ENCODE measurements at places on chromosomes 1 and 21.

GRCh38 chr1:75550559-75550958 lies 60.4 kb downstream of the SLC44A5 start:
- no peak for DNase-seq

- DNase-seq = peak; percentile 45
Observed at GRCh38 chr21:43369124-43369523, 57.8 kb downstream of the SIK1 start.

- DNase-seq = no peak
Observed at GRCh38 chr1:225662155-225662554, 9.2 kb upstream of the ENAH start.

- DNase-seq = no peak
Observed at GRCh38 chr1:219958875-219959417, 30.6 kb upstream of the SLC30A10 start.

DNA sequence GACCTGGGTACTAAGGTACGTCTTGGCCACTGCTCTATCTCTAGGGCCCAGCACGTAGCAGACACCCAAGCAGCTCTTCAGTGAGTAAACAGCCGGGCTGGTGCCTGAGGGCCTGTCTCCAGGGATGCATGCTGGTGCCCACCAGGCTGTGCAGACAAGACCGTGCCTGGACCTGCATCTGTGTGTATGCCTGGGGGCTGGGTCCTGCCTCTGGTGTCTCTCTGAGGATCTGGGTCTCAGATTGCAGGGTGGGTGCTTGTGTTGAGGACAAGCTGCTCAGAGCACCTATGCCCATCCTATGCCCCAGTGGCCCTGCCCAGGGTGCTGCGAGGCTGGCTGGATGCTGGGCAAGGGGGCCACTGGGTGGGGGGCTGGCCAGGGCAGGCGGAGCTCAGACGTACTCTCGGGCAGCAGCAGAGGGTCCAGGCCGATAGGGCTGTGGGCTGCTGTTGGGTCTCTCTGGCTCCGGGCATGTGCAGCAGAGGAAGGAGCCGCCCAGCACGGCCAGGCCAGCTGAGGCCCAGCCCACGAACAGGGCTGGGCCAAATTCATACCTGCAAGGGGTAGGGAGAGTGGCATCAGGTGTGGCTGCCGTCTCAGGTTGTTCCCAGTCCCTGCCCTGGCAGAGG lies 4.4 kb downstream of the CLDN19 start:
- peak; percentile 60 for DNase-seq

DNA sequence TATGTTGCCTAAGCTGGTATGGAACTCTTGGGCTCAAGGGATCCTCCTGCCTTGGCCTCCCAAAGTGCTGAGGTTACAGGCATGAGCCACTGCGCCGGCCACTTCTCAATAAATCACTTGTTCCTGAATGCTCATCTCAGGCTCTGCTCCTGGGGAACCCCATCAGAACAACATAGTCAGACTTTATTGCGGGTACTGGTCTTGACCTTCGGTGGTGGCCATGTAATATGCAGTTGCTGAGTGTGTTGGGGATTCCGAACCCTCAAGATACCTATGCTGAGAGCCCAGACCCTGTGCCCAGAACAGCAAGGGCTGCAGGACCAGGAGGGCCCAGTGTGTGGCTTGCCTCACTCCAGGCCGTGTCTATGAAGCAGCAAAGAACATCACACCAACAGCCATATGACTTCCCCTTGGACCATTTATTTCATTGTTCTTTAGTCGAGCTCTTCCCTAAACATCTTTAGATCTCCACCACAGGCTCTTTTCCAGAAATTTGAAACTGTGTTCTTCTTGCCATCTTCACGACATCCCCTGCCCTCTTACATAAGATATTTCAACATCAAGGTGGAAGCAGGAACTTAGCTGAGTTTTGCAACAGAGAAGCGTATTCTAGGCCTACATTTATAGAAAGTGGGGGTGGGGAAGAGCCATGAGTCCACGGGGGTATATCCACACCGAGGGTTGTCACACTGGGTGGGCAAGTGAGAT lies 12.7 kb upstream of the SDHB start:
- no peak for DNase-seq

GRCh38 chr1:233386336-233386735 lies 58.8 kb downstream of the MAP3K21 start:
- DNase-seq = no peak

GRCh38 chr1:6862906-6863305 lies 77.7 kb downstream of the CAMTA1 start:
- DNase-seq = no peak

GRCh38 chr1:207335695-207336363 lies 14.4 kb downstream of the CD55 start:
- DNase-seq = no peak

DNA sequence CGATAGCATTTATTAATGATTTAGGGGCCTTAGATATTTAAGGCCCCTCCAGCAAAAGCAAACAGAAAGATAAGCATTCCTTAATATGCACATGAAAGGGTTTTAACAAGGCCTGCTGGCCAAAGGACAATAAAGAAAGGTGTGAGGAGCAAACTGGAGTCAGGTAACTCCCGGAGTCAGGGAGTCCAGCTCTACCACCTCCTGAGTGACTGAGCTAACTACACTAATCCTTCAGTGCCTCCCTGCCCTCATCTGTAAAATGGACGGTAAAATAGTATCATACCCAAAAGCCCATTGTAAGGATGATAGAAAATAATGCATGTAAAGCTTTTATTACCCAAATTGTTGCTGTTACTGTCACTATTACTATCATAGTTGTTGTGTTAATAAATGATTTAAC lies 161.7 kb downstream of the SIPA1L2 start:
- DNase-seq = no peak

DNA sequence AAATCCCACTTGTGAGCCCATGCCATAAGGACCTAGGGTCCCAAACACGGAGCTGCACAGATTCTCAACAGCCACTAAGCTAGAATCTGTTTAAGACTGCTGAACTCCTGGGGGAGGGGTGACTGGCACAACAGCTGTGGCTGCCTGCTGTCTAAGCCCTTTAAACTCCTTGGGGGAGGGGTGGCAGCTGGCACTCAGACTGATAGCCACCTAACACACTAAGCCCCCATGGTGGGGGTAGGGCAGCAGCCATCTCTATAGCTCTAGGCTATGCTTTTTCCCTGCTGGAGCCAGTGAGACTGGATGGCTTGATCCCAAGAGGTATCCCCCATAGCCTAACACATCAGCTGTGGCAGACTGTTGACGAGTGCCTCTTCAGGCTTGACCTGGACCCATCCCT lies 73.3 kb upstream of the FMO3 start:
- no peak for DNase-seq

- no peak for DNase-seq
Observed at GRCh38 chr1:14782741-14783591, 184.5 kb downstream of the KAZN start.

GRCh38 chr1:207049974-207050391 lies 1.0 kb downstream of the YOD1 start:
- DNase-seq = no peak

- peak; percentile 75 for DNase-seq
Observed at GRCh38 chr1:215710036-215710898, 143.2 kb downstream of the KCTD3 start.

DNA sequence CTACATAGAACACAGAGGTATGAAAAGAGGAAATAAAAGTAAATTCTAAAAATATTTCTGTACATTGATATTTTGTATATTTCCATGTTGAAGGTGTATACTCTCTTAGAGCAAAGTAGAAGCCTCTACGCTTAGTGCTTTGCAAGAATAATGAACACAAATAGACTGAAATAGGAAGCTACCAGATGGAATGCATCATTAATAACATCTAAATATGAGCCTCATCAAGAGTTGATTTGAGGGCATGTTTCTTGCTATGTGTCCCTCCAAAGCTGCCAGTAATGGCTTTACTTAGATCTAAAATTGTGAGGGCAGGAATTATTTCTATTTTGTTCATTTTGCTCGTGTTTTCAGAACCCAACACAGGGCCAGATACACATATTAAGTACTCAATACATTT lies 94.4 kb downstream of the KCNT2 start:
- peak; percentile 16 for DNase-seq

GRCh38 chr1:23869051-23869450 lies 961 bp upstream of the FUCA1 start:
- DNase-seq = no peak

DNA sequence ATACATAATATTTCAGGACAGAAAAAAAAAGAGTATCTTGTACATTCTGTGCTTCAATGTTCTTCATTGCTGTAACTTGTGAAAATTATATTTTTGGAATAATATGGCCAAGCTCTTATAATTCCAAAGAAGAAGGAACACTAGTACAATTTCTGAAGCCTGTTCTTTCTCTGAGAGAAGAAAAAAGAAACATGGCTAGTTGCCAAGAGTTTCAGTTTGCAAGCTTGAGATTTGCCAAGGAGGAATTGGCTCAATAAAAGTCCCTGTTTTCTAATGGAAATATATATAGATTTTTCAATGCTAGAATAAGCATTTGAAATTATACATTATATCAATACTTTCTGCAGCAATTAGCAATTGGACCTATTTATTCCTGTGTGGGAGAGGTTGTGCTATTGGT lies 285.2 kb upstream of the NEGR1 start:
- DNase-seq = no peak

- DNase-seq = peak; percentile 55
Observed at GRCh38 chr1:209106237-209106741, 477.2 kb upstream of the CAMK1G start.

- no peak for DNase-seq
Observed at GRCh38 chr1:237309595-237310118, 267.7 kb downstream of the RYR2 start.

DNA sequence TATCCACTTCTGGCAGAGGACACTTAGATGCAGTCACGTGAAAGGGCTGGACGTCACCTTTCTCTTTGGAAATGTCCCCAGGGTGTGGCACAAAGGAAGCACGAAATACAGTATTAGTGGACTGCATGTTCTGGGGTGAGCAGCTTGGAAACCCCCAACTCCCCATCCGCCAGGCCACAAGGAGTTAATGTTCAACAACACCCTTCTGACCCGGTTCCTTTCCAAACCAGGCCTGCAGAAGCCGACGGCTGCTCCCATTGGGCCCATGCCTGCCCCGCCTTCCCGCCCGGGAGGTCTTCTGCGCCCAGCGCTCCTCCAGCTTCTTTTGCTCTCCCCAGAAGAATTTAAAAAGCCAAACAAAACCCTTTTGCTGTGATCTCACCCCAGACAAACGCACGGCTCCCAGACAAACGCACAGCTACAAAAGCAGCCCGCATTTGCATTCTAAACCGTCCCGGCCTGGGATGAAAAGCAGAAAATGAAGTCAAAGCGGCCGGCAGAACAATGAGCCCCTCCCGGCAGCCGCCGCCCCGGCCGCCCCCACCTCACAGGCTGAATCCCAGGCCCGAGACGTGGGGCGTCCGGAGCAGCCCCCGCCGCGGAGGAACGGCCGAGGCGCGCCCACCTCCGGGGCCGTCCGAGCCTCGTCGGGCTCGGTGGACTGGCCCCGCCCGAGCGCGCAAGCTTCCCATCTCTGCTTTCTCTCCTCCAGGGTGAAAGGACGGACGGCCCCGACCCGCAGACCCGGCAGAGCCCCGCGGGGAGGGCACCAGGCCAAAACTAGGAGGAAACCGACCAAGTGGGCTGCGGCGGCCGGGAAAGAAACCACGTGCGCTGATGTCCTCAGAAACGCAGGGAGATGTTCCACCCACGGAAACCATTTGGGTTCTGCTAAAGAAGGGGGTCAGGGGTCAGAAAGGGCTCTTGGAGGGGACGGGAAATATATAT lies 101.9 kb downstream of the PLPP3 start:
- DNase-seq = no peak

- DNase-seq = no peak
Observed at GRCh38 chr1:67980028-67980427, 70.4 kb downstream of the DIRAS3 start.

- no peak for DNase-seq
Observed at GRCh38 chr1:228737601-228738041, 2.3 kb downstream of the RHOU start.

DNA sequence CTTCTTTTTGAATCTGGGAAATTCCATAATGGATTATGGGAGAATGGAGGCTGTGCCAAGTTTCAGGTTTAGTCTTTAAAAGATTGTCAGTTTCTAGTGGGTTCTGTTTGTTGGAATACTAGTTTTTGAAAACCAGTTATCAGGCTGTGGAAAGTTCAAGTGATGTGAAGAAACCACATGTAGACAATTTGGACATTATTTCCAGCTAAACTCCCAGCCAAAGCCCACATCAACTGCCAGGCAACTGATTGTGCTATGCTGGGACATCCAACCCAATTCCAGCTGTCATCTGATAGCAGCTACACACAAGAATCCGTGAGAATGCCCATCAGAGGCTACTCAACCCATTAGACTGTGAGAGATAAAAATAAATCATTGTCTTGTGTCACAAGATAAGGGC lies 546.1 kb upstream of the ADAMTS5 start:
- no peak for DNase-seq

- no peak for DNase-seq
Observed at GRCh38 chr1:242813490-242814091, 289.1 kb upstream of the PLD5 start.

DNA sequence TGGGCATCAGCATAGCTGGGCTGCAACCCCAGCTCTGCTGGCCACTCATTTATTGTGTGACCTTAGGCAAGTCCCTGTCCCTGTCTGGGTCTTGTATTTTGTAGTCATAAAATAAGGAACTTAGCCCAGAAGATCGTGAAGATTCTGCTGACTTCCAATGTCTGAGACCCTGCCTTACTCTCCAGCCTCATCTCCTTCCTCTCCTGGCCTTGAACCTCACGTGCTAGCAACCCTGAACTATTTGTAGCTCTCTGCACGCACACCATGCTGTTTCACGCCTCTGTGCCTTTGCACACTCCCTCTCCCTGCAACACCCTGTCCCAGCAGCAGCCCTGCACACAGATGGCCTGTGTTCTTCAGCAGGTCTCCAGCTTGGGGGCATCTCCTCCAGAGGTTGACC lies 121.1 kb downstream of the LACTBL1 start:
- DNase-seq = no peak

DNA sequence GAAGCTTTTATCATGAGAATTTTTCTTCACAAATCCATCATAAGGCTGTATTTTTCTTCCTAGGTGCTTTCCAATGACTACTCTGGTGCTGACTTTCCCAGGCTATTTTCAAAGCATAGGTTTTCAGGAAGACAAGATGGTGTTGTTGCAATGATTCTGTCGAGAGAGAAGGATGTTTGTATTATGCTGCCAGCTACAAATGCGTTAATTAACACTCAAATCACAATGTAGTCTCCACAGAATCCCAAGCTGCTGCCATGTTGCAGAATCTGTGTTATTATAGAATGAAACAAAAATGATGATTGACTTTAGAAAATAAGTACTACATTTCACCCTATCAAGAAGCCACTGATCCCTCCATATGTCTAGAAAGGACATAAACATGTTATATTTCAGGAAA lies 179.5 kb upstream of the MAP1LC3C start:
- no peak for DNase-seq

DNA sequence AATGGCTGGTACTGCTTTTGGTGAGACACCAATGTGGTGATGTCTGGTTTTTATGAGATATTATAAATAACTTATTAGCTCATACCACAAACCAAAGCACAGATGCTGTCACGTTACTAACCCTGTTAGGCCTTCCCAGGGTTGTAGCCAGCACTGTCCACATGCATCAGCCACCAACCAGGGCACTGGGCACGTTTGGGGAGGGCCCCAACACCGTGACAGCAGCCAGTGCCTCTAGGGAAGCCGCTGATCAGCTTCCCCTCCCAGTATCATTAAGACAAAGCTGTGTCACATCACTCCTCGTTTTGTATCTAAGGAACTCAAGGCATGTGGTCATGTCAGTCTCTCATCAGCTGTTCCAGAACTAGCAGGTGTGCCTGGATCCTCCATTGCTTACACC lies 13.9 kb downstream of the URB1 start:
- DNase-seq = no peak

GRCh38 chr1:228211531-228212414 lies 3.9 kb downstream of the OBSCN start:
- no peak for DNase-seq

All from NCI-H1694 (cell line).